AG08396 (cell line): ENCODE measurements at places on chromosomes 11 and 22.

DNA sequence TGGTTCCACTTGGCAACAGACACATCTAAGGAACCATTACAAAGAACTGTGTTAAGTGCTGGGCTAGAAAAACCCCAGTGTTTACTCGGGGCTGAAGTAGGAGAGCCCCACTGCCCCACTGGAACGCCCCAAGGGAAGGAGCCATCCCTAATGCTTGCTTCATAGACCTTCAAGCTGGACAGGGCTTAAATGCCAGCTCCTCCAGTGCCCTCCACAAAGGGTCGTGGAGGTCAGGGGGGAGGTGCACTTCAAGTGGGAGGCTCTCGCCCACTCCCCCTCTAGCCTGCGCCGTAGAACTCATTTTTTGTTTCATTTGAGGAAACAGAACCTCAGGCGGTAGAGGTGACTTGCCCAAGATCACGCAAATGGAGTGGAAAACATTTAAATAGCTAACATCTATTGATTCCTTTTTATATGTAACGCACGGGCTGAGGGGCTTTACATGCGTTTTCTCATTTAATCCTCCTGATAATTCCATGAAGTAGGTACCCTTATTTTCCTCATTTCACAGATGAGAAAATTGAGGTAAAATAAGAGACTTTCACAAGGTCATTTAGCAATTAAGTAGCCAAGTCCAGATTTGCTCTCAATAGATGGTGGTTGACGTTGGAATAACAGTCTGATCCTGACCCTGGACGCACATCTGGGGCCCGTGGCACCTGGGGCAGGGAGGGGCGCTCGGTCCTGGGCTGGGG lies 545 bp upstream of the ZDHHC13 start:
- no peak for DNase-seq

- DNase-seq: no peak
These were observed 17.3 kb downstream of the TRPM5 start for GRCh38 chr11:2426826-2427521.

DNA sequence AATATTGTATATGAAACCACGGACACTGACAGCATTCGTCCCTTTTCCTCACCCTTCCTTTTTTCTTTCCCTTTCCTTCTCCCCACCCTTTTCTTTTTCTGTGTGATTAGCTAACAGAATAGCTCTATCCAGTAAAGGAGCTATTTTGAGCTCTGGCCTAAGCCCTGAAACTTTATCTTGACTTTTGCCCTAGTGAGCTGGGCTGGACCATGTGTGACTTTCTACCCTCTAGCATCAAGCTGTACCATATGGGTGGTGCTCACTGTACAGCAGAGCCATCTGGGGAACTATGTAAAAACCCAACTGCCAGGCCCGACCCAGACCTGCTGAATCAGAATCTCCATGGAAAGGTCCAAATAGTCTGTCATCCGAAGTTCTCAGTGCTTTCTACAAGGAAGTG lies 21.9 kb upstream of the PANX1 start:
- no peak for DNase-seq

DNA sequence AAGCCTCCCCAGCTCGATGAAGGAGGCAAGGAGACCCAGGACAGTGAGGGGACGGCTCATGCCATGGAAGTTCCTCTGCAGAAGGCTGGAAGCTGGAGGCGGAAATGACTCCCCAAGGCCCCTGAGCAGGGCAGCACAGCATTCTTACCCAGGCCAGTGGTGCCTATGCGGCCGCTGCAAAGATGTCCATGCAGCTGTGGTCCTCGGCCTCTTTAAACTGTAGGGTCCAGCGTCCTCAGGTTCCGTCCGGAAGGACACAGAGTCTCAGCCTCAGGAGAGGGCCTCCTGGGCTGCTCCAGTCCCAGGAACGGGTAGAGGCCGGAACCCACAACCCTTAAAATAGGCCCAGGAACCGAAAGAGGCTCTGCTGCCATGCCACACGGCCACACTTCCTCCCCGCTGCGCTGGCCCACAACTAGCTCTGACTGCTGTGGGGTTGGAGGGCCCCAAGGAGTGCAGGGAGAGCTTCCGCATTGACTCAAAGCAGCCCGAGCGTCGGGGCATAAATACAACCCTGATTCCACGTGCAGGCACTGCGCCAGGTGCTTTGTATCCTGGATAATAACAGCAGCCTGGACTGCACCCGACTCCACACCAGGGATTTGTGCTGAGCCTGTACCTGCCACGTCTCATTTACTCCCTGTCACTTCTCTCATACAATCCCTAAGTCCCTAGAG lies 5.5 kb downstream of the KIAA0930 start:
- no peak for DNase-seq

DNA sequence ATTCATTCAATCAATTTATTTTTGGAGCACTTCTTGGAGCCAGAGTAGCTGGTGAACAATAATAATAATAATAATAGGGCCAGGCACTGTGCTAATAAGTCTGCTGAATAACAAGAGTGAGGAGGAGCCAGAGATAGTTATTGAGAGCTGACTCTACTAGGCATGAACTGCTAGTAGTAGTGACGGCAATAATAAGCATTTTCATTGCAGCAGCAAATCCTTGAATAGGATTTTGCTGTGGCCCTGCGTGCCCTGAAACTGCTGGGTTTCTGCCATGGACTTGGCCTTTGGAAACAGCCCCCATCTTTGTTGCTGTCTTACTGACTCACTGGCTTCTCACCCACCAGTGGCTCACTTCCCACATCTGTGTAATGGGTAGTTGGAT lies 545.9 kb downstream of the MIAT start:
- DNase-seq: no peak

DNA sequence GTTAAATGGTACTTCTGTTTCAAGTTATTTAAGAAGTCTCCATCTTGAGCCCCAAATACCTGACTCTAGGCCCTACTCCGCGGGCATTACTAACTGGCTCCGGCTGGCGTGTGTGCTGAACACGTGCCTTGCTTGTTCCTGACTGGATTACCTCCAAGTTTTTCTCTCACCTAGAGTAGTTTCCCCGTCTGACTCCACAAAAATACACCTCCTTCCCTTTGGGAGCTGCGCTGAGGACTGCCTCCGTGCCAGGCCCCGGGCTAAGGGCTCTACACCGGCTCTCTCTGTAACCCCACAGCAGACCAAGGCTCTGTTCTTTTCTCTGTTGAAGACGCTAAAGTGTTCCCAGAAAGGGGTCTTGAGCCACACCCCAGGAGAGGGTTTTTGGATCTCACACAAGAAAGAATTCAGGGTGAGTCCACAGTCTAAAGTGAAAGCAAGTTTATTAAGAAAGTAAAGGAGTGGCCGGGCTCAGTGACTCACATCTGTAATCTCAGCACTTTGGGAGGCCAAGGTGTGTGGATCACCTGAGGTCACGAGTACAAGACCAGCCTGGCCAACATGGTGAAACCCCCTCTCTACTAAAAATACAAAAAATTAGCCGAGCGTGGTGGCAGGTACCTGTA lies 61.8 kb downstream of the ANO1 start:
- DNase-seq: no peak

DNA sequence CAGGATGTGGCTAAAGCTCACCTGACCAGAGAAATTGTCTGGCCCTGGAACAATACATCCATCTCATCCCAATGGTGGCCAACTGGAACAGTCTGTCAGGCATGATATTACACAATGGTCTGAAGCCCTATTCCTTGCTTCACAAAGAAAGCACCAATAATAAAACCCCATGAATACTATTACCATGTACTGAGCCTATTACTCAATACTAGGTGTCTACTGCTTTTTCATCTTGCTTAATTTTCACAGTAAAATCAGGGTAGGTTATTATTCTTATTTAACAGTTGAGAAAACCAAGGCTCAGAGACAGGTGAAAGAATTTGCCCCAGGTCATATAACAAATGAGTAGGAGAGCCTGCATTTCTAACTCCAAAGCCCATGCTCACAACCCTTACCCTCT lies 68.9 kb upstream of the CAPRIN1 start:
- DNase-seq: no peak

DNA sequence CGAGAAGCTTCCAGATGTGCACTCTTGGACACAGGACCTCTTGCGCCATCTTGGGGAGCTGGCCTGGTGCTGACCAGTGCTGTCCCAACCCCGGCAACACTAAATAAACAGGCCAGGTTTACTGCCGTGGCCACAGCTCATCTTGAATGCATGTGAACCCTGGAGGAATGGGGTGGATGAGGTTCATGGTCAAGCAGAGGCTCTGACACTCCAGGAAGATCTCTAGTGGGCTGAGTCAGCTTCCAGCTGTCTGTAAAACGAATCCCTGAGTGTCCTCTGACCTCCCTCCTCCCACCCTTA lies 51.8 kb downstream of the ALX4 start:
- peak; percentile 42 for DNase-seq

DNA sequence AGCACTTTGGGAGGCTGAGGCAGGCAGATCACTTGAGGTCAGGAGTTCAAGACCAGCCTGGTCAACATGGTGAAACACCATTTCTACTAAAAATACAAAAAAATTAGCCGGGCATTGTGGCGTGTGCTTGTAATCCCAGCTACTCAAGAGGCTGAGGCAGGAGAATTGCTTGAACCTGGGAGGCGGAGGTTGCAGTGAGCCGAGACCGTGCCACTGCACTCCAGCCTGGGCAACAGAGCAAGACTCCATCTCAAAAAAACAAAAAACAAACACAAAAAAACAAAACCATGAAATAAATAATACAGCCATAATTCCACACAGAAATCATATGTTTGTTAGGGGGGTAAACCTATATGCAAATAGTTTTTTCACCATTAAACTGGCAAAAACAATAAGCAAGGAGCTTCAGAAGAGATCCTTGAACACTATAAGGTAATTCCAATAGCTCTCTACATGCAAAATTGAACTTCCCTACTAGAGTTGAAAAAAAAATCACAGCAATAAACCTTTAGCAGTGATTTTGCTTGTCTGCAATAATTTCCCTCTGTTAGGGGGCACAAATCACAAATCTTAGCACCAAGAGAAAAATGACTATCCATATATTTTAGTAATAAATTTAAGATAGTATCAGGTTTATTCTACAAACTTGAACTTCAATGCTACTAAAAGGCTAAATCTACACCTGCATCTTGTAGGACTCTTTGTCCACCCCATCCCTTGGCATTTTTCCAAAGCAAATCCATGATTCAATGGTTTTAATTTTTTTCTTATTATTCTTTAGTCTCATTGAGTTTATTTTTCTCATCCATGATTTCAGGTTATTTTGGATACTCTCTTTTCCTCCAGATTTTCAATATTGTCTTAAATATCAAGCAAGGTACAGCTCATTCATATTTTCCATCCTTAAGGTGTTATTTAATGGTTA lies 3.9 kb downstream of the CSTF3 start:
- DNase-seq: no peak

DNA sequence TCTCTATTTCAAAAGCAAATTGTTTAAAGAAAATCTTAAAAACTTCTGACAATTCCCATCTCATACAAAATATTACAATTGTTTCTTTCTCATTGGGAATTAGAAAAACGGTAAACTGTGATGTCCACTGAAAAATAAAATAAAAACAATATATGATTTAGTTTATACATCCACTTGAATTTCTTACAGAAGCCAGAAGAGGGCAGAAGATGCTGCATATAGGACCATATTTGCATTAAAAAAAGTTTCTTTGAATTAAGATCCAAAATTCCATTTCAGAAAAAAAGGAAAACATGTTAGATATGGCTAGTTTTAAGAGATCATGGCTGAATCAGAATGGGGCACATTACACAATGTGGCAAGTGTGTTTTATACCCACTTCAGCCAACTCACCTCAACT lies 39.3 kb upstream of the LRRC4C start:
- DNase-seq: no peak

DNA sequence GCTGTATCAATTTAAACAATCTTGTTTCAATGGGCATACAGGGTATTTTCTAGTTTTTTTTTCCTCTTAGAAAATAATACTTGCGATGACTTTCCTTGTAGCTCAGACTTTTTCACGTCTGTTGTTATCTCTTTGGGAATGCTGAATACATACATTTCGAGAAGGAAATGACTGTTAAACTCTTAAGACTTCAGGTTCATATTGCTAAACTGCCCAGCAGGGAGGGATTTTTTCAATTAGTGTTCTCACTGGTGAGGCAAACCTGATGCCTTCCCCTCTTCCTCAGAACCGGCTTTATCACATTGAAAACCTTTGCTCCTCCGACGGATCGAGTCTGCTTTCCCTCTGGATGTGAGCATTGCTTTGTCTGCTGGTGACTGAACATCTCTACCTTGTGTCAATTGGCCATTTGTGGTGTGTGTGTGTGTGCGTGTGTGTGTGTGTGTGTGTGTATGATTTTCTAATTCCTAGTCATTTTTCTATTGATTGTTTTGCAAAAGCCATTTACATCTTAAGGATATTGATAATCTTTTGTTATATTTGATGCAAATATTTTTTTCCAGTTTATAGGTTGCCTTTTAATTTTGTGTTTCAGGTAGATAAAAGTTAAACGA lies 6.6 kb downstream of the NEAT1 start:
- peak; percentile 3 for DNase-seq

- DNase-seq: no peak
These were observed 2.1 kb downstream of the ADM start for GRCh38 chr11:10307022-10307399.

- no peak for DNase-seq
These were observed 1.6 kb upstream of the ATG16L2 start for GRCh38 chr11:72812604-72812966.

GRCh38 chr22:36065462-36065774 lies 36.8 kb upstream of the RBFOX2 start:
- no peak for DNase-seq

DNA sequence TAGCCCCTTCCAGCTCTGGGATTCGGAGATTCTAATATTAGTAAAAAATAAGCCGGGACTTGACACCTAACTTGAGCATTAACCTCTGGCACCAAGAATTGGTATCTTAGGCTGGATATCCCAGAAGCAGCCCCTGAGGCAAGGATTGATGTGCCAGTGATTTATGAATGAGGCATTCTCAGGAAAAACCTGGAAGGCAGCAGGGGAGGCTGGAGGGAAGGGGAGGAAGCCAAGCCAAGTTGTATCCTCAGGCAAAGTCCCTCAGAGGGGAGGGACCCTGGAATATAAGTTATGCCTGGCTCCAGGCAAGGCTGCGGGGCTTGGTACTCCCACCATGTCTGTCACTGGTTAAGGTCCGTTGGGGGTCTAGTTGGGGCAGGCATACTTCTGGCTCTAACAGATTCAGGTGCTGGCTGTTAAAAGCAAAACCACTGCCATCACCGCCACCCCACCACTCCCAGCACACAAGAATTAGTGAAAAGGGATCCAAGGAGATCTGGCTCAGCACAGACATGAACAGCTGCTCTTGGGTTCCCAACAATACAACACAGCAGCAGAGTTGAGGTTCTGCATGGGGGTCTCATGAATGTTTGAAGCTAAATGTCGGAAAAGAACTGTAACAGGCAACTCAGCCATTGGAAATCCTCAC lies 29.8 kb downstream of the LMO2 start:
- no peak for DNase-seq
